ENCODE measurements at places on chromosomes 3 and 15.

DNA sequence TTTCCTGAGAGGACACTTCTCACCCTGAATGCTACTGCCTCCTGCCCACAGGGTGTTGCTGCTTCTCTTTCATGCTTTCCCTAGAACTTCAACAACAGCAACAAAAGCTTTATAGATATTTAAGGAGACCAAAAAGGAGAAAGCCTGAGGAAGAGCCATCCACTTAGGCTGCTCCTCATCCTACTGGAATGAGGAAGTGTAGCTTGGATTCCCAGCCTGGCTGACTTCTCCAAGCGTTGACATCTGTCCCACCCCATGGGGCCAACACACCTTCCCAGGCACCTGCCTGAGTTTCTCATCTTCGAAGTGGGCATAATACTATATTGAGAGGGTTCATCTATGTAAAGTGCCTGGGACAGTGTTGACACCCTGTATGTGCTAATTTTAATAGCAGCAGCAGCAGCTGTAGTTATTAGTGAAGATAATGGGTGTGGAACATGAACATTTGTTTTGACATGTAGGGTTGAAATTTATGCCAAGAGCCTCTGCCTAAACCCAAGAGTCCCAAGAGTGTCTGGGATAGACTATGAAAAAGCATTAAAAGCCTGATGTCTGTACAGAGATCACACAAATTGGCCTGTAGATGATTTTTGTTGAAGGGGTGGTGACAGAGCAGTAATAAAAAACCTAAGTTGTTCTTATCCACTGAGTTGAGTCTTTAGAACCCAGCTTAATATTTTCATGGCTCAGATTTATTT is 96.5 kb upstream of the PIAS1 start:
- no peak for DNase-seq

- no peak for DNase-seq
Observed at GRCh38 chr3:125032683-125033082, 23.1 kb downstream of the HEG1 start.

GRCh38 chr3:49723296-49723627 is 489 bp downstream of the GMPPB start:
- peak; percentile 57 for DNase-seq

- no peak for DNase-seq
Observed at GRCh38 chr15:66906668-66907614, 158.5 kb upstream of the SMAD3 start.

GRCh38 chr3:149015393-149015792 is 24.1 kb downstream of the GYG1 start:
- no peak for DNase-seq

- DNase-seq, result peak; percentile 37
Observed at GRCh38 chr3:185823078-185824044, 1.5 kb downstream of the IGF2BP2 start.

DNA sequence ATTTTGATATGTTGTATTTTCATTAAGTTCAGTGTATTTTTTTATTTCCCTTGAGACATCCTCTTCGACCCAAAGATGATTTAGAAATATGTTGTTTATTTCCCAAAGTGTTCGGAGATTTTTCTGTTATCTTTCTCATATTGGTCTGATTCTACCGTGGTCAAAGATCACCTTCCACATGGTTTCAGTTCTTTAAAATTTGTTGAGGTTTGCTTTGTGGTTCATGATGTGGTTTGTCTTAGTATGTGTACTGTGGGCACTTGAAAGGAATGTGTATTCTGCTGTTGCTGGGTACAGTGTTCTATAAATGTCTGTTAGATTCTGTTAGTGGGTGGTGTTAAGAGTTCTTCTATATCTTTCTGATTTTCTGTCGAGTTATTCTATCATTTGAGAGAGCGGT is 103.4 kb upstream of the FHIT start:
- no peak for DNase-seq

GRCh38 chr3:117084739-117085270 is 375.2 kb downstream of the TUSC7 start:
- DNase-seq, result no peak

GRCh38 chr15:90929246-90930019 is 2.9 kb downstream of the HDDC3 start:
- no peak for DNase-seq

DNA sequence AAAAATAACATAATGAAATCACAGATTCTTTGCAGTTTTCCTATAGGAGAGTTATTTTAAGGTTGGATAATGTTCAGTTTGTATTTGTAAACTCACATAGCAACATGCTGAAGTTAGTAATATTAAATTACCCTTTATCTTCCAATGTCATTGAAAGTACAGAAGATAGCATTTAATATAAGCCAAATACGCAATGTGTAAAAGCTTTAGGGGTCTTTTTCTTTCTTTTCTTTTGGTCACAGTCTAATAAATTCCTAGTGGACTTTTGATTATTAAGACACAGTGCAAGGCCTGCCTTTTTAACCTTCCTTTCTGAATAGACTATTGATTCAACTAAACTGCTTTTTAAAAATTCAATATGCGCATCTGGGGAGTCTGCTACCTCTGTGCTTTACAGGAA is 79.3 kb downstream of the OTOL1 start:
- DNase-seq, result no peak

- DNase-seq, result no peak
Observed at GRCh38 chr3:7764115-7764514, 737.5 kb upstream of the LMCD1 start.

DNA sequence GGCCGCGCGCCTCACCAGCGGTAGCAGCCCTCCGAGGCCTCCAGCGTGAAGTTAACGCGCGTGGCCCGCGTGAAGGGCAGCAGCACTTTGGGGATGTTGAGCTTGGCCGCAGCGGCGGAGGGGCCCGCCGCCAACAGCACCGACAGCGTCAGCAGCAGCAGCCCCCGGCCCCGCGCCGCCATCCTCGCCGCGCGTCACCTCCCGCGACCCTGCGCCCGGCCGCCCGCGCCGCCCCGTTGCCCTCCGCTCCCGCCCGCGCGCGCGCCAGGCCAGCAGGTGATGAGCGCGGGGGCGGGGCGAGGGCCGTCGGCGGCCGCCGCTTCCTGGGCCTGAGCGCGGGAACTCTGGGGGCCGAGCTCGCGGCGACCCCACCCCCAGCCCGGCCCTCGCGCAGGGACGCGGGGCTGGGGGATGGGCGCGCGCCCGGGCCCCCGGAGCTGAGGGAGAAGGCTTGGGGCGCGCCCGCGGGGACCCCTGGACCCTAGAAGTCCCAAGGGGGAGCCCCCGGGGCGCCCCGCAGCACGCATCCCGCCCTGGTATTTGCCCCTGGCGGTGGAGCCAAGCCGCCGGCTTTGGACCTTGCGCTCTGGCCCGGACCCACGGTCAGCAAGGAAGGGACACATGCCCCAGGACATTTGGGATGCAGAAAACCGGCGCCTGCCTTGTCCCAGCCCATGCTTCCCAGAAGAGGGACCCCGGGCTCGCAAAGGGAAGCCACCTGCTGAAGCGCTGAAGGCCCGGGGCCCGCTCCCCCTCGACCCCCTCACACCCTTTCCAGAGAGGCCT is at the start of gene NUP210:
TSS of gene NUP210 (minus strand) at position 278 of the 786 bp plus-strand sequence. CDS start at position 182, 96 bp downstream.
- peak; percentile 87 for DNase-seq

GRCh38 chr3:4493941-4494894 is 1.1 kb downstream of the ITPR1 start:
- DNase-seq, result no peak

DNA sequence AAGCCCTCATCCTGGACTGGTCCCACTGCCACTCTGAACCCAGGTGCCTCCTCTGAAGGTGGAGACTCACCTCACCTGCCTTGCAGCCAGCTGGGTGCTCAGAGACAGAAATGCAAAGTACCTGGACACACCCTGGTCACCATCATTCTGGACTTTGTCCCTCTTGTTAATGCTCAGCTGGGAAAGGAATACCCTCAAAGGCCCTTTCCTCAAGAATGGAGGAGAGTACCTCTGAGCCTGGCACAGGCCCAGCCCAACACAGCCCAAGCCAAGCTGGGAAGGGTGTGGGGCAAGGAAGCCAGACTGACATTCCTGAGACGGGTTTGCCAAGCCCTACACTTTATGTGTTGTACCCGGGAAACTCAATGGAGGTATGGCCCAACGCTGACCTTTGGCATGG is 983 bp upstream of the ALAS1 start:
- DNase-seq, result peak; percentile 45

GRCh38 chr15:56227780-56228179 is 15.9 kb downstream of the RFX7 start:
- DNase-seq, result no peak

DNA sequence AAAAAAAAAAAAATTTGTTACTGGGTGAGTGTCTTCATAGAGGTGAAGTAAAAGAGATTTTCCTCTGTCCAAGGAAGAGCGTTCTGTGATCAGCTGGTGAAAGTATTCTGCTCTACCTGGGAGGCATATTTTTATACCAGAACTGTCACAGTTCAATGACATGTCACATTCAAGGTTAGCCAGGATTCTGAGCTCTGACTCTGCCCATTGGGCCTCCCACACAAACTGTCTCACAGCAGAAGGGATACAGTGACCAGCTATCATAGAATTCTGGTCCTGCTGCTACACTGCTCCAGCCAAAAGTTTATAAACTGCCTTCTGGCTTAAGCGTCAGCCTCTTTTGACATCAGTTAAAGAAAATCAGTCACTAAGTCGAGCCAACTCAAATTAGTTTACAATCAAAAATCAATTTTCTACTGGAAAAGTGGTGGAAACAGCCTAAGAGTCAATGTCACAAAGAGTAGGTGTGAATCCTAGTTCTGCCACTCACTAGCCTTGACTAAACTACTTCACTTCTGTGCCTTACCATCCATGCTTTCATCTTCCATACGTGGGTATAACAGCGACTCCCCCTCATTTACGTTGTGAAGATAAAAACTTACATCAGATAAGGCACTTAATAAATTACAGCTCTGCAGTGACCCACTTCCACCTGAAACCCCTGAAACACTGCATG is 52.7 kb upstream of the DCUN1D1 start:
- no peak for DNase-seq

DNA sequence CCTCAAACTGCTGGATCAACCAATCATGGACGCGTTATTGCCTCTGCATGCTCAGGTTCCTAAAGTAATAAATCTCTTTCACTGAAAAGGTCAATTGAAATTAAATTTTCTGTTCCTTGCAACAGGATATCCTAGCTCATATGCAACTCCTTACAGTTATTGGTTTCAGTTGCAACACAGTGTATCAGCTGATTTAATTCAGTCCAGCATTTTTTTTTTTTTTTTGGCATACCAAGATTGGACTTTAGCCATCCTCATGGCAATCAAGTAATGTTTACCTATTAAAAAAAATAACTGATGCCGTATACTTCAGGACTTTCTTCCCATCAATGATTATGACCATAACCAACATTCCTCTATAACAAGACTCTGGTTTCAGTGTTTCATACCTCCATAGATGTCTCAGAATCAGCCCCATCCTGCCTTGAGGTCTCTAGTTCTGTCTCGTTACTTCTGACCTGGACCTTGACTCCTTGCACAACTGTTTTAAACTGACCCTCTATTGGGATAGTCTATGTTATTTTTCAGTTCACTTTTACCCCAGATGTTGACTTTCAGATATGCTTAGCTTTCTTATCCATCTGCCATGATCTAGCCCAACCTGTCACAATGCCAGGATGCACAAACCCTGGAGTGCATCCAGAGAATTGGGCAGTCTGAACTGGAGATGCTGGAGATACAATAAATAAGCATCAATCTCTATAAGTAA is 265.0 kb upstream of the GADL1 start:
- DNase-seq, result peak; percentile 40
